Tibial nerve (tissue), 4 donors: ENCODE measurements at places on chromosomes 5 and 9. TPM values are rescaled to one million over a fixed set of nuclear protein-coding genes. Genes with fewer than 3 reads are reported as not detected.

The CARTPT gene
- total RNA-seq, result not detected

The KDM3B gene
- 62.7 TPM for total RNA-seq

The TAF1L gene
- total RNA-seq, result not detected

DNA sequence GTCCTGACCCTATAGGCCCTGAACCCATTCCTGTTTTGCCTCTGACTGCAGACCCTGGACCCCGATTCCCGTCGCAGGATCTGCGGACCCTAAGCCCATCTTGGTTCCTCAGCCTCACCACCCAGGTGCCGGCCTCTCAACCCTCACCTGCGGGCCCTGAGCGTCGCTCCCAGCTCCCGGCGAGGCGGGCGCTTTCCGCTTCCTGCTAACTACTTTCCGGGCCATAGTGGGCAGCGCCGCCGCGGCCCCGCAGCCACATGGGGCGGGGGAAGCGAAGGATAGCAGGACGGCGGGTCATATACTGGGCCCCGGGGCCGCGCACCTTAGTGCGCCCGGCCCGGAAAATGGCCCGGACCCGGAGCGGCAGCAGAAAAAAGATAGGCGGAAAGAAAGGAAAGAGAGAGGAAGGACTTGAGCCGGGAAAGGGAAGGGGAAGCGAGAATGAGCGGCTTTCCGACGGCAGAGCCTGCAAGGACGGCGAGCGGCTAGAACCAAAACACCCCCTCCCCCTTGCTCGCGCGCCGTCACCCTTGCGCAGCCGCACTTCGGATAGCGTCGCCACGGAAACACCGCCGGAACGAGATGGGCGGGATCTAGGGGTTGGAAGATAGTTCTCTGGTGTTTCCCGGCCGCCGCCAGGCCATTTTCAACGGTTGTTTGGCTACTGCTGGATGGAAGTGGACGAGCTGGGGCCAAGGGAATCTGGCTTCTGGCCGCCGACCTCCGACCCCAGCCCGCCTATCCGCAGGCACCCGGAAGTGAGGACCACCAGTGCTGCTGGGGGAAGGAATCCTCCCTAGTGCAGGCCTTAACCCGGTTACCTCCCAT is at the start of gene DCAF12:
DCAF12 (minus strand) TSS at position 492 of the 828 bp plus-strand sequence; CDS start at position 225, 267 bp downstream.
- peaks cover 23% of the 10 kb centered on the region for H3K4me1 ChIP-seq
- no peaks in the 10 kb centered on the region for H3K27me3 ChIP-seq
- H3K36me3 ChIP-seq, result no peaks in the 10 kb centered on the region

GRCh38 chr9:343773-344172 is 129.1 kb downstream of the DOCK8 start:
- no peaks in the 10 kb centered on the region for H3K4me1 ChIP-seq
- no peak overlapping the region for H3K27ac ChIP-seq
- H3K4me3 ChIP-seq, result no peak overlapping the region
- H3K27me3 ChIP-seq, result no peaks in the 10 kb centered on the region
- no peaks in the 10 kb centered on the region for H3K36me3 ChIP-seq
- DNase-seq, result no peak

GRCh38 chr5:179788193-179788854 is 5.5 kb upstream of the LTC4S start:
- H3K27me3 ChIP-seq, result no peaks in the 10 kb centered on the region
- no peak overlapping the region for H3K4me3 ChIP-seq
- DNase-seq, result no peak
- H3K4me1 ChIP-seq, result peaks cover 2% of the 10 kb centered on the region
- H3K36me3 ChIP-seq, result peaks cover 5% of the 10 kb centered on the region
